ENCODE measurements at places on chromosomes 7 and 10.

DNA sequence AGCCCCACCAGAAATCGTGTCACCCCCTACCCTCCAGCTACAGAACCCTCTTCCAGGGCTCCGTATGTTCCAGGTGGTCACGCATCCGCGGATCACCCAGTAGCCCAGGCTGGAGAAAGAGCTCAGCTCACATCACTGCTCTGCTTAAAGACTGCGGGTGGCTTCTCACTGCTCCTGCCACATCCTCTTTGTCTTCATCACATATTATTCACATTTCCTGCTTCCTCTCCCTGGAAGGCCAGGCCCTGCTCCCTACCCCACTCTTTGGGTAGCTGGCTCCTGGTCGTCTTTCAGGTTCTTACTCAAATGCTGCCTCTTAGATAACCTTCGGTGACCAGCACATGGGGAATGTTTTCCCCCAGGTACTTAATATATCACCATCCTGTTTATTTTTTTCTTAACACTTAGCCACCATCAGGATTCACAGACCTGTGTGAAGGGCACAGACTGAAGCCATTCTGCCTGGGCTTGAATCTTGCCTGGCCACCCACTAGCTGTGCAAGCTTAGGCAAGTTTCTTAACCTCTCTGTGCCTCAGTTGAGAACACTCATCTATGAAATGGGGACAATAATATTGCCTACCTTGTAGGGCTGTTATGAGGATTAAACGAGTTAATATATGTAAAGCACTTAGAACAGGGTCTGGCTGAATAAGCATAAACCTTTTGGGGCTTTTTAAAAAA, 307.8 kb downstream of the PRPF18 start:
- DNase-seq, result no peak

GRCh38 chr10:51861731-51862130, 162.3 kb upstream of the CSTF2T start:
- DNase-seq, result no peak

GRCh38 chr7:137591421-137591837, 247.9 kb upstream of the PTN start:
- DNase-seq, result no peak

- DNase-seq, result no peak
Observed at GRCh38 chr7:54839575-54840213, 80.7 kb upstream of the SEC61G start.

DNA sequence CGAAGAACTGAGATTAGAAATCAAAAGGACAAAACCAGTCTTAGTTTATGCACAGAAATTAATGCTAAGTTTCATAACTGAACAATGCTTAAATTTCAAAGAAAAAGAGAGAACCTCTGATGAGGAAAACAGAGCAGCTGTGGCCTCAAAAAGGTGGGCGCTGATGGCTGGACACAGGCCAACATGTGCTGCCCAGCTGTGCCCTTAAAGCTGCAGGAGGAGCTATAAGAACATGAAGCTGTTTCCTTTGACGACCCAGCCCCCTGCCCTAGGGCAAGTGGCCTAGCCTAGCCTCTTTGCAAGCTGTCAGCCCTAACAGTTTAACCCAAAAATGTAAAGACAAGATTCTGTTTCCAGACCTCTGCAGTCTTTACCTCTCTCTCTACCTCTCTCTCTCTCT, 107.7 kb downstream of the GRID1 start:
- peak; percentile 9 for DNase-seq

- no peak for DNase-seq
Observed at GRCh38 chr7:95545007-95545615, 51.2 kb downstream of the PDK4 start.

DNA sequence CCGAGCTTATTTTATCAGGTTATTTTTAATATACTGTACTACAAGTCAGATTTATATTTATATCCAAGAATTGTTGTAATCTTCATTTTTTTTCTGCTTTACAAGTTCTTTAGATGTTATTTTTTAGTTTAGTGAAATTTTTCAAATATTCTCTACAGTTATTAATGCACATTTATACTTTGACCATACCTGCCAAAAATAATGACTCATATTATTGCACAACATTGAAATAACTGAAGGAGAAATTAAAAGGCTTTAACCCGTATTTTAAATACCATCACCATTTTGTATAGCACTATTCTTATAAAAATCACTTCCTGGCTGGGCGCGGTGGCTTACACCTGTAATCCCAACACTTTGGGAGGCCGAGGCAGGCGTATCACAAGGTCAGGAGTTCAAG, 278.5 kb downstream of the BICC1 start:
- no peak for DNase-seq

DNA sequence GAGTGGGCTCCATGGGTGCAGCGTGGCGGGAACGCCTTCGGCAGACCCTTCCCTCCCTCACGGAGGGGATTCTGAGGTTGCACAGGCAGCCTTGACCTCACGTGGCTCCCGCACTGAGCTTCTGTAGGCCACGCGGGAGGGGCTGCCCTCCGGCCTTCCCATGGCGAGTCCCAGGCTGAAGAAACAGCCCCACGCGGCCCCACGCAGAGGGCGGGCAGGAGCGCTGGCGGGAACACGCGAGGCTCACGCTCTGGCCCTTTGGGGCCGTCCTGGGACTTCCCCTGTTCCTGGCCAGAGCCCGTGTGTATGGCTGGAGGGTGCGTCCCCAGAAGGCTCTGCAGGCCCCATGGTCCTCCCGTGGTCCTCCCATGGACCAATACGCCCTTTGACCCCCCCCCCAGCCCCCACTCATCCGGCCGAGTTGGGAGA, 21.7 kb upstream of the NKX6-2 start:
- no peak for DNase-seq

GRCh38 chr10:92750791-92751533, 61.2 kb downstream of the HHEX start:
- DNase-seq, result no peak

- DNase-seq, result no peak
Observed at GRCh38 chr10:34647160-34647559, 167.9 kb downstream of the PARD3 start.

- peak; percentile 70 for DNase-seq
Observed at GRCh38 chr10:5447611-5448071, 35.3 kb downstream of the NET1 start.

GRCh38 chr7:108492742-108493141, 33.2 kb downstream of the PNPLA8 start:
- DNase-seq, result no peak

All from activated CD8-positive, alpha-beta T cell treated with anti-CD3 and anti-CD28 coated beads, Interleukin-2, amount 10 ng/mL, durations not matched to agents 7 days and 5 days (primary cell).